Immature natural killer cell (primary cell): ENCODE measurements at places on chromosomes 1 and 21.

DNA sequence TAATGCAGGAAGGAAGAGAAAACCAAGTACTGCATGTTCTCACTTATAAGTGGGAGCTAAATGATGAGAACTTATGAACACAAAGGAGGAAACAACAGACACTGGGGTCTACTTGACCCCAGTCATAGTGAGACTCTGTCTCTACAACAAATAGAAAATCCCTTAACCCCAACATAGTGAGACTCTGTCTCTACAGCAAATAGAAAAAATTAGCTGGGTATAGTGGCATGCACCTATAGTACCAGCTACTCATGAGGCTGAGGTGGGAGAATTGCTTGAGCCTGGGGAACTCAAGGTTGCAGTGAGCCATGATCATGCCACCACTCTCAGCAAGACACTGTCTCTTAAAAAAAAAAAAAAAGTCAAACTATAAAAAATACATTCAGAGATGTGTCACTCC, 42.7 kb downstream of the GIPC2 start:
- H3K27ac ChIP-seq: no peak overlapping the region
- no peaks in the 10 kb centered on the region for H3K4me1 ChIP-seq
- H3K27me3 ChIP-seq: peaks cover 8% of the 10 kb centered on the region
- H3K36me3 ChIP-seq: peaks cover 8% of the 10 kb centered on the region
- H3K4me3 ChIP-seq: no peak overlapping the region

DNA sequence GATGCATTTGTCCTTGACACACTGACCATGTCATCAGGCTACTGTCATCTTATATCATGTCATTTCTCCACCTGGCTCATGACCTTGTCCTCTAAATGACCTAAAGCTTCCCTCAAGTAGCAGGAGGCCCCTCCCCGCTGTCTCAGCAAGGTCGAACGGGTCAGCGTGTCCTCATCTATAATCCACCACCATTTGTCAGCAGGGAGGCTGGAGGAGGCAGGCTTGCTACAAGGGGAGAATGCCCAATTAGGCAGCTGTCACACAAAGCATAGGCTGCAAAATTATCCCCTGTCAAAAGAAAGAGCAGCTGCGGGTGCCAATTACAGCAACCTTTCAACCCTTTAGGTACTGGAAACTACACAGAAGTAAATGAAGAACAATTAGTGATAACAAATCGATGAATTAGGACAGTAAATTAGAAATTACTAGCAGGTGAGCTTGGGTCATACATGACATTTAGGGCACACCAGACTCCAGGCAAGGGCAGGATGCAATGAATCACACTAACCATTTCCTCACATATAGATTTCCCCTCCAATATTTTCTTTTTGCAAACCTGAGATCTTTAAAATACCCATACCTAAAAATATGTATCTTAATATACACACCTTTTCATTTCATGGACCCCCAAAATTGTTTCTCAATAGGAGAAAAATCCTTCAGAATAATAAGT, 61.2 kb downstream of the NRIP1 start:
- peaks cover 66% of the 10 kb centered on the region for H3K4me1 ChIP-seq
- peaks cover 4% of the 10 kb centered on the region for H3K36me3 ChIP-seq
- DNase-seq: no peak
- H3K27ac ChIP-seq: no peak overlapping the region
- H3K4me3 ChIP-seq: no peak overlapping the region

DNA sequence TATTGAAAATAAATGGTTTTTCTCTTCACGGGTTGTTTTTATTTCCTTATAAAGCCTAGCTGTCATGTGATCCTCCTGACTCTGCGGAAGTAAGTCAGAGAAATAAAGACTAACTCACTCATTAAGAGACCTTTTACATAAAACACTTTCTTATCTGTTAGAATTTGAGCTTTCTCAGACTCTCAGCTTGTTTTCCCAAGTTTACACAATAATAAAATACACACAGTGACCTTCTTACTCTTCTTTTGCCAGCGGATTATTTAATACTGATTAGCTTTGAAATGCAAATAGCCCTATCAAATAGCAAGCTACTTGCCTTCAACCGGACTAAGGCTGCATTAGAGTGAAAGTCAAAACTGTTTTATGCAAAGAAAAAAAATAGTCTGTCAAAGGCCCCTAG, 45.5 kb upstream of the CXADR start:
- no peaks in the 10 kb centered on the region for H3K4me1 ChIP-seq
- H3K27me3 ChIP-seq: no peaks in the 10 kb centered on the region
- no peaks in the 10 kb centered on the region for H3K36me3 ChIP-seq
- no peak overlapping the region for H3K4me3 ChIP-seq

DNA sequence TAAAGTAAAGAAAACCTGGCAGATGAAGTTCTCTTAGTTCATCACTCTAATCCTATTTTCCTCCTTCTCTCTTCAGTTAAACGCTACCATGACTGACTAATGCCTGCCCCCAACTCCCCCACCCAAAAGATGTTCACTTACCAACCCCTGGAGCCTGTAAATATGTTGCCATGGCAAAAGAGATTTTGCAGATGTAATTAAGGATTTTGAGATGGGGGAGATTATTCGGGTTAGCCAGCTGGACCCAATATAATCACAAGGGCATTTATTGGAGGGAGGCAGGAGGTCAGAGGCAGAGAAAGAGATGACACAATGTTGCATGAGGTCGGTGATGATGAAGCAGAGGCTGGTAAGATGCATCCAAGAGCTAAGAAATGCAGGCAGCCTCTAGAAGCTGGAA, 69.3 kb upstream of the PPP2R5A start:
- DNase-seq: no peak
- H3K27ac ChIP-seq: no peak overlapping the region
- H3K4me3 ChIP-seq: no peak overlapping the region
- H3K36me3 ChIP-seq: no peaks in the 10 kb centered on the region
- H3K4me1 ChIP-seq: no peaks in the 10 kb centered on the region

- H3K36me3 ChIP-seq: no peaks in the 10 kb centered on the region
- no peak overlapping the region for H3K4me3 ChIP-seq
- peaks cover 18% of the 10 kb centered on the region for H3K27me3 ChIP-seq
Measured at GRCh38 chr1:36696261-36696940, 213.7 kb upstream of the CSF3R start.
